ENCODE measurements at places on chromosomes 11 and 22.

- DNase-seq, result peak; percentile 84
Observed at GRCh38 chr11:70423523-70424505, 25.5 kb downstream of the CTTN start.

DNA sequence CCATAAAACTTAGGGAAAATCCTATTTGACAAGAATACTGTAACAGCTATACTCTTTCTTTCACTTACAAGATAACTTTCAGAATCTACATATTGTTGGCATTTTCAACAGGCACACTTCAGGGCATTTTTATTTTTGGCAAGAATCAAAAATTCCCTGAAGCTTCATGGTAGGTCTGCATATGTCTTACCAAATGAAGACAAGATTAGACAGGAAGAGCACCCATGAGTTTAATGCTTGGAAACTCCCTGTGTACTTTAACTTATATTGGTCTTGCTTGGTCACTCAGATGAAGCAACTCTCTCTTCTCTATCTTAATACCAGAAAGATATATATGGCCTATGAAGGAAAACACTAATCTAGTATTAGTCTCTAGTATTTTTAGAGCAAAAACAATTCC is 137.7 kb downstream of the ATG16L2 start:
- peak; percentile 13 for DNase-seq

GRCh38 chr22:34567367-34567766 is 498.6 kb upstream of the ISX start:
- no peak for DNase-seq

DNA sequence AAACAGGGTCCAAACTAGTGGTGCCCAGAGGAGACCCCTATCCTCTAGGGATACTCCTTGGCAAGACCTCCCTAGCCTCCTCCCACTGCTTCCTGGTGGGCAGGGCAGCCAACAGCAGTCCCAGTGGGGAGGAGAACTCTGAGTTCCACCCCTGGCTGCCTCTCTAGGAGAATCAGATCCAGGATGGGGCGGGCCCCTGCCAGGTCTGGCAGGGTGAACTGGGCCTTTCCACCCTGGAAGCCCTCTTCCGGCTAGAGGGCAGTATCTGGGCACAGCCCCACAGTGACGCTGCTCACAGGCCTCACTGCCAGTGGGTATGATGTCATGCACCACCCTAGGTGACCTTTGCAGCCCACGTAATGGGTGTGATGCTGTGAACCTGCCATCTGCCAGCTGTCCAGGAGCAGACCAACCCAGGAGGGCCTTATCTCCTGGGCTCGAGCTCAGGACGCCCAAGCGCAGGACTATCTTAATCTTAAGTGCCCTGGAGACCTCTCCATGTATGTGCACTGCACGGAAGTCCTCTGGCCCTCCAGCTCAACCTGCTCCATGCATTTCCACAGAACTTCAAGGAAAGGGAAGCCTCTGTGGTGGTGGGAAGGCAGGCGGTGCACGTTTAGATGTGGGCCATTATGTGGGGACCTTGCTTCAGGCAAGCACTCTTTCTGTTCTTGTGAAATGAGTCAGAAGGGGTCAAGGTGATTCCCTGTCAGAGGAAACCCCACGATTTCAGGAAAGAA is 31.8 kb upstream of the FCHSD2 start:
- DNase-seq, result no peak
